Heart left ventricle (tissue), 16 donors: ENCODE measurements at places on chromosomes 11 and 22. TPM values are rescaled to one million over a fixed set of nuclear protein-coding genes. Genes with fewer than 3 reads are reported as not detected.

Gene TRMT112
- total RNA-seq = 95.6 TPM

Gene MPZL3
- 3.9 TPM for total RNA-seq

Gene OR56A1
- total RNA-seq = not detected

Gene CEND1
- 0.36 TPM for total RNA-seq

Gene CRYBA4
- total RNA-seq = not detected

Gene KDM4E
- total RNA-seq = not detected

Gene E2F8
- 5.9 TPM for total RNA-seq
